Small intestine (tissue), 16 donors: ENCODE measurements at places on chromosomes 3 and 15. TPM values are rescaled to one million over a fixed set of nuclear protein-coding genes. Genes with fewer than 3 reads are reported as not detected.
A peak's percentile ranks its signal among the peaks of the same experiment; 100 is the strongest.

Gene GOLGA8T
- polyA plus RNA-seq = not detected

Gene SKOR1
- 0.31 TPM for polyA plus RNA-seq

Gene ZCWPW2
- 0.90 TPM for polyA plus RNA-seq

- no peaks in the 10 kb centered on the region for H3K27me3 ChIP-seq
- no peaks in the 10 kb centered on the region for H3K36me3 ChIP-seq
- H3K27ac ChIP-seq = peak overlapping the region; percentile 59
Observed at GRCh38 chr15:63436872-63437375, 55.3 kb upstream of the CA12 start.

DNA sequence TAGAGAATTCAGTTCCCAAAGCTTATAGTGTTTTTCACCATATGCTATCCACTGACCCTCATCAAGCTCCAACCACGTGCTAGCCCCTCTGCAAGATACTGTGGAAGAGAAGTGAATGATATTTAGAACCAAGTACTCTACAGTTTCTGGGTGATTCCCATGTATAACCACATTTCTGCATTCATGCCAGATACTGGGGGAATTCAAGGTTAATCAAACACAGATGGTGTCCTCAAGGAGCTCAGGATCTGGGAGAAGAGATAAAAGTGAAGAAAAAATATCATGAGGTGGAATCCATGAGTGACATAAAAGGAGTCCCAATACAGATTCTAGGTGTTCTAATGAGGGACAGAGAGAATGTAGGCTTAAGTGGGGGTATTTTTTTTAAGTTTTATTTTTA lies 195.8 kb downstream of the FHIT start:
- H3K4me3 ChIP-seq = no peak overlapping the region
- H3K36me3 ChIP-seq = no peaks in the 10 kb centered on the region
- H3K27me3 ChIP-seq = no peaks in the 10 kb centered on the region
- DNase-seq = no peak

DNA sequence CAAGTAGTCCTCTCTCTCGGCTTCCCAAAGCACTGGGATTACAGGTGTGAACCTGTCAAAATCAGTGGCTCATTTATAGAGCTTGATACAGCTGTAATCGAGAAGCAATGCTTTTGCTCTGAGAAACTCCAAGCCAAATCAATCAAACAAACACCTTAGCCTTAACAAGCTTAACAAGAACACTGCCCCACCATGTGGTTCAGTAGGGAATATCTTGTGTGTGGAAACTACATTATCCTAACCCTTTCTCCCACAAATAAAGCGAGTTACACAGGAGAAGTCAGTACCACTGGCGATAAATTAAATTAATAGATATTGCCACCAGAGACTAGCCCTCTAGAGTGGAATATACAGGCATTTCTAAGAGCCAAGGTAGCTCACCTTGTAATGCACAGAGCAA lies 13.9 kb downstream of the CDAN1 start:
- no peak overlapping the region for H3K27ac ChIP-seq
- peaks cover 79% of the 10 kb centered on the region for H3K36me3 ChIP-seq
- H3K27me3 ChIP-seq = no peaks in the 10 kb centered on the region
- no peak overlapping the region for H3K4me3 ChIP-seq
- no peak for DNase-seq
